ENCODE measurements at places on chromosomes 4 and X.

GRCh38 chrX:42771506-42772335 lies 6.2 kb downstream of the PPP1R2C start:
- no peak for DNase-seq
- no peaks in the 10 kb centered on the region for H3K4me1 ChIP-seq
- no peaks in the 10 kb centered on the region for H3K36me3 ChIP-seq

DNA sequence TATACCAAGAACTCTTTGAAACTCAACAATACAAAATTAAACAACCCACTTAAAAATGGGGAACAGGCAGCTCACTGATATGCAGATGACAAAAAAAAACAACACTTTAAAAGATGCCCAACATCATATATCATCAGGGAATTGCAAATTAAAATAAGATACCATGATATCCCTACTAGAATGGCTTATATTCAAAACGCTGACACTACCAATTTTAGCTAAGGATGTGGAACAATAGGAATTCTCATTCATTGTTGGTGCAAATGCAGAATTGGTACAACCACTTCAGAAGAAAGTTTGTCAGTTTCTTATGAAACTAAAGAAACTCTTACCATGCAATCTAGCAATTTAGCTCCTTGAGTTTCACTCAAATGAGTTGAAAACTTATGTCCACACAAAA lies 259.0 kb upstream of the HS3ST1 start:
- H3K27me3 ChIP-seq: no peaks in the 10 kb centered on the region
- no peaks in the 10 kb centered on the region for H3K36me3 ChIP-seq
- no peak overlapping the region for H3K4me3 ChIP-seq
- no peak overlapping the region for H3K27ac ChIP-seq
- no peaks in the 10 kb centered on the region for H3K4me1 ChIP-seq
- no peak for DNase-seq

GRCh38 chr4:177087499-177087898 lies 222.2 kb upstream of the NEIL3 start:
- no peaks in the 10 kb centered on the region for H3K4me1 ChIP-seq
- no peak overlapping the region for H3K27ac ChIP-seq
- no peaks in the 10 kb centered on the region for H3K36me3 ChIP-seq
- H3K27me3 ChIP-seq: no peaks in the 10 kb centered on the region
- DNase-seq: no peak

DNA sequence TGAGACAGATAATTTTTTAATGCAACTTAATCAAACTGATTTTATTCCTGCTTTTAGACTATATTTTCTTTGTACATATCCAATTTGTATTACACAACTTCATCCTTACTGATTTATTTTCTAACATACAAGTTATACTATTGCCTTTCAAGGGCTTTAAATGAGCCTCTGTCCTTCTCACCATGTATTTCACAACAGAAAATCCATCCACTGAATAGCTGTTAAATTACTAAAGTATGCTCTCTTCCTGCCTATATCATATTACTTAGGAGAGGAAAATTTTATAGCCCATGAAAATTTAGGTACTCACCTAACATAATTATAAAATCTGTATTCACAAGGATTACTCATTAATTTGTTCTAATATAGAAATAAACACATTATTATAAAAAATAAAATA lies 528.6 kb downstream of the ANKRD50 start:
- no peak overlapping the region for H3K27ac ChIP-seq
- H3K4me1 ChIP-seq: no peaks in the 10 kb centered on the region
- no peak for DNase-seq
- no peaks in the 10 kb centered on the region for H3K27me3 ChIP-seq

GRCh38 chrX:95291561-95291960 lies 1393.1 kb upstream of the DIAPH2 start:
- H3K36me3 ChIP-seq: no peaks in the 10 kb centered on the region
- H3K27ac ChIP-seq: no peak overlapping the region
- no peaks in the 10 kb centered on the region for H3K27me3 ChIP-seq
- H3K4me3 ChIP-seq: no peak overlapping the region
- H3K4me1 ChIP-seq: no peaks in the 10 kb centered on the region
- DNase-seq: no peak

GRCh38 chr4:187124331-187124730 lies 400.7 kb upstream of the FAT1 start:
- H3K4me3 ChIP-seq: no peak overlapping the region
- no peak for DNase-seq
- no peak overlapping the region for H3K27ac ChIP-seq
- no peaks in the 10 kb centered on the region for H3K27me3 ChIP-seq
- no peaks in the 10 kb centered on the region for H3K36me3 ChIP-seq

GRCh38 chrX:82087699-82088098 lies 885.8 kb downstream of the SH3BGRL start:
- no peaks in the 10 kb centered on the region for H3K36me3 ChIP-seq
- DNase-seq: no peak
- H3K27ac ChIP-seq: no peak overlapping the region
- H3K4me3 ChIP-seq: no peak overlapping the region
- no peaks in the 10 kb centered on the region for H3K4me1 ChIP-seq

DNA sequence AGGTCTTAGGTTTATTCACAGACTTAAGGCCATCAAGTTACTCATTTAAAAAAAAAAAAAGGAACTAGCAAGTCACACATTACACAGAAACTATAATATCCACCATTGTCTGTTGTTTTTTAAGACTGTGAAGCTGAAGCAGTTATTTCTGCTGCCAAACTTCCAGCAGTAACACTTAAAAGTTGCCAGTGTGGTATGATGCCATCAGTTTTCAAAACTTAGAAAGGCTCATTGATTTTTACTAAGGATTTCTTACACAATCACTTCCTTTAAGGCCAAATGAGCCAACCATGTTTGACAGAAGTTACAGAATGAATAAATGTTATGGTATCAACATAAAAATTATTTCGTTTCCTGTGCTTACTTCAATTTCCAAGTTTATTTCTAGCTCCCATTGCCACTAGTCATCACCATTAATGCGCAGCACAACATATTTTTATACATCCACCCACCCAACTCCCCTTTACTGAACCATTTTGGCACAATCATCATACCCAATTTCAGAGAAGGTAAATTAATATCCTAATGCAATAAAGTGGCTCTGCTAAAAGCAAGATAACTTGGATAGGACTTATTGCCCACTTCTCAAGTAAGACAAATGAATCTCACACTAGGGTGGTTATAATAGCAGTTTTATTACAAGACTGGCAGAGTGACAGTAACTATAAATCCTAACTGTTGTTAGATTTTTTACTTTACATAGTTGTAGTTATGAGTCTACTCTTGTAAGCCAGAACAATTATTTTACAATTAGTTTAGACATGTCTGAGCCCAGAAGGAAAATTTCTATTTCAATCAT lies 13.1 kb downstream of the PDGFC start:
- H3K27me3 ChIP-seq: no peaks in the 10 kb centered on the region
- H3K4me1 ChIP-seq: no peaks in the 10 kb centered on the region
- H3K4me3 ChIP-seq: no peak overlapping the region
- no peak for DNase-seq

GRCh38 chr4:177275999-177276398 lies 33.7 kb upstream of the NEIL3 start:
- no peak overlapping the region for H3K4me3 ChIP-seq
- no peaks in the 10 kb centered on the region for H3K36me3 ChIP-seq
- H3K27ac ChIP-seq: no peak overlapping the region
- H3K27me3 ChIP-seq: peaks cover 19% of the 10 kb centered on the region
- DNase-seq: no peak
- no peaks in the 10 kb centered on the region for H3K4me1 ChIP-seq

DNA sequence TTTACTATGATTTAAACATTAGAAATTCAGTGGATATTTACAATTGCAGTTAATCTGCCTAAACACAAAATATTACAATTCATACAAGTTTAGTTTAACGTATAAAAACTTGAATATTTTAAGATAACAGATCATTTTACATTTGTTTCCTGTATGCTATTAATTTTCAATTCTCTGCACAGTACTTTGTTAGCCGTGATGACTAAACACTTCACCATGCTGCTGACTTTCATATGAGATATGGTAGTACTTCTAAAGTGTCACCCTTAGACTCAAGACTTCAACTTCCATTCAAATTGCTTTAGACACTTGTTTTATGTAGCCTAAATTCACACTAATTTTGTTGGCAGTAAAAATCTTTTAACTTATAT lies 1646.4 kb upstream of the ADGRL3 start:
- H3K27me3 ChIP-seq: no peaks in the 10 kb centered on the region

DNA sequence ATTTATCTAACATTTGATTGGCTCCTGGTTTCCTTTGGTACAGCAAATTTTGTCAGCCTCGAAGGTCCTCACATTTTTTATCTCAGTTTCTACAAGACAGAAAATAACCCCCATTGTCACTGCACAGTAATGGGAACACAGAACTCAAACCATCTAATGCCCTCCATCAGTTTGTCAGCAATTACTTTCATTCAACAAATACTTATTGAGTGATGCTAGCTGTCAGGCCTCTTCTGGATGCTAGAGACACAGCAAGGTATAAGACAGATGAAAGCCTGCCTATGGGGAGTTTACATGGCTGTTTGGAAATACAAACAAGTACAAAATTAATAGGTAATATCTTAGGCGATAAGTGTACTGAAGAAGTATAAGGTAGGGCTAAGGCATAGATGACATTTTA lies 5.0 kb upstream of the HTN3 start:
- no peaks in the 10 kb centered on the region for H3K36me3 ChIP-seq
- DNase-seq: no peak
- no peak overlapping the region for H3K4me3 ChIP-seq
- no peak overlapping the region for H3K27ac ChIP-seq
- no peaks in the 10 kb centered on the region for H3K27me3 ChIP-seq
- H3K4me1 ChIP-seq: no peaks in the 10 kb centered on the region

All from T-helper 2 cell treated with Interferon-gamma antibody and Interleukin-4, amounts not matched to agents 5 μg/mL and 100 μg/mL, for 36 hours (primary cell).